ENCODE measurements at places on chromosomes 16 and 17.

- DNase-seq: no peak
These were observed 113.8 kb upstream of the CHMP6 start for GRCh38 chr17:80877729-80878303.

DNA sequence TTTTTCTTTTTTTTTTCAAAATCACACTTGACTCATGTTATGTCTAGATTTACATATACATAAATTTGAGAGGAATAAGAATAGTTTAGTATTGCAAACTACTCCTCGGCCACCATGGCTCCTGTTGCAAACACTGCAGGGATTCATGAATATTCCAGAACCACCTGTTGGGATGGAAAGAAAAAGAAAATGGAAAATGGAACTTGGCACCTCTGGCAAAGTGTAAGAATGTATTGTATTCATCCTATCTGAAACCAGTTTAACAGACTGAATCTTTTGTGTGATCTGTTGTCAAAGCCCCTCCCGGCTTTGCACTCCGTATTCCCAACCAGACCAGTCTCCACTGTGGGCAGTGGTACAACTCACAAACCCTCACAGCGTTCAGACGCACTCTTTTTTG is 124.4 kb downstream of the SPECC1 start:
- DNase-seq: no peak

- no peak for DNase-seq
These were observed 18.5 kb upstream of the TMIGD1 start for GRCh38 chr17:30352240-30352814.

- DNase-seq: no peak
These were observed 540 bp upstream of the CD300LF start for GRCh38 chr17:74713171-74713755.

DNA sequence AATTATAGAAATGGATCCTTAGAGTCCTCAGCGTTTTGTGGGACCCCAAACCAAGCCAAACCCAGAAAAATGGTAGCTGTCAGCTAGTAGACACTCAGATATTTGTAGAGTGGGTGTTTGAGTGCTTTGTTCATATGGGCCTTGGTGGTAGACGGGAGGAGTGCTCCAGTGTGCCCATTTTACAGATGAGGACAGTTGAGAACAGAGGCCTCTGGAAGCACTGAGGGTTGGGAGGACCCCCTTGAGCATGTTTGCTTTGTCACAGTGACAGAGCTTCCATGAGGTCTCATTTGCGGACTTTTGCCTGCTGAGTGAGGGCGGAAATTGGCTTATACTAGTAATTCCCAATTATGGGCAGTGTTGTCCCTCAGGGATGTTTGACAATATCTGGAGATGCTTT is 111.7 kb downstream of the ABCC6 start:
- no peak for DNase-seq

DNA sequence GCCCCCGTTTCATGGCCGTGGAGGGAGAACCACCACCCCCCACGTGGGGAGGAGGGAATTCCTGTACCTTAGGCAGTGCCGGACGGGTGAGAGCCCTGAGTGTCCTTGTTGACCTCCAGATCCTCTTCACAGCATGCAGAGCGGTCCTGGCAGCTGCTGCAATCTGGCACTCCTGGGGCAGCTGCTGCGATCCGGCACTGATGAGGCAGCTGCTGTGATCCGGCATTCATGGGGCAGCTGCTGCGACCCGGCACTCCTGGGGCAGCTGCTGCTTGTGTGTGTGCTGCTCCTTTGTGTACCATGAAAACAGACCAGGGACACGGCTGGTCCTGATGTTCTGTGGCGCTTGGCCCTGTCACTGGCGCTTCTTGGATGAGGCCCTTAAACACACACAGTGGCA is 12.8 kb downstream of the ZNF778 start:
- no peak for DNase-seq

DNA sequence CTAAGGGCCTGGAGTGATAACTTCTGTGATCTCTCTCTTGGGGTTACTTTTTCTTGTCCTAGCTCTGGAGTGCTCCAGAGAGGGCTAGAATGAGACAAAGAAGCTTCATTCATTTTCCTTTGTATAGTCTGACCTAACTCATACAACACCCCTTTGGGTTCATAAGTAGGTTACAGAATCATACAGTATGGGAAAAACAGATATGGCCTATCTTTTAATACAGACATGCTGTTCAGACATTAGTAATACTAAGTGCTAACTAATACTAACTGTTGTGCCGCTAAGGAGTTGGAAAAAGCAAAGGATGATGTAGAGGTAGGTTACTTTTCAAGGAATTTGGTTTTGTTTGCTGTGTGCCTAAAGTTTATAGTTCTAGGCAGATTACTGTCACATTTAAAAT is 84.7 kb downstream of the NLK start:
- DNase-seq: no peak

GRCh38 chr17:50234581-50234980 is 33.1 kb upstream of the COL1A1 start:
- DNase-seq: no peak

DNA sequence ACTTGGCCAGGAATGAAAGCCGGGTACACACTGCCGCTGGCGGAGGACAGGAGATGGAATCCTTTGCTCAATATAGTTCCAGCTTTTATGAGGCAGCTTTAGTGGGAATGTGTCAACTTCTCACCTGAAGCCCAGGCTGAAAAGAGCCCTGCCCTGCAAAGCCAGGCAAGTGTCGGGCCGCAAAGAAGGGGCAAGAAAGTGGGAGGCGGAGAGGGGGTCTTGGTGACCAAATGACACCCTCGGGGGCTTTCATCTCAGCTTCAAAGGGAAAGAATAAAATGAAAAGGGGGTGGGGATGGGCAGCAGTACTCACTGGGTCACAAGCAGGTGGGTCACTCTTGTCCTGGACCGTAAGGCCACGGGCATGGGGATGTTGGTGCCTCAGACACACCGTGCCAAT is 62.9 kb downstream of the C16orf95 start:
- DNase-seq: no peak

GRCh38 chr16:85082173-85083050 is 29.9 kb downstream of the CIBAR2 start:
- DNase-seq: no peak

DNA sequence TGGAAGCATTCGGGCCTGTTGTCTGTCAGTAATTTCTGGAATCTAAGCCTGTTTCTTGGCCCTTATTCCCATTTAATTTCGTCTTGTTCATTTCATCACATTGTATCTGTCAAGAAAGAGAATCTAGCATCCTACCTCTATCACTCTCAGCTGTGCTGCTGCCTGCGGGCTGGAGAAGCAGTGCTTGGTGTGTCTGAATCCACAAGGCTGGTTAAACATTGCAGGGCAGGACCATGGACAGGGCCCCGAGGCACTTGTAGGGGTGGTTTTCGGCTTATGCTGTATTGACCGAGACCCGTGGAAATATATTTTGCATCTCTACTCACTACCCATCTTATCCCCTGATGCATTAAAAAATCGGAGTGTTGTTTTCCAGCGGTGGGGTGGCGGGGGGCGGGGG is 3.1 kb downstream of the RAB11FIP4 start:
- DNase-seq: peak; percentile 37

GRCh38 chr17:2393954-2394749 is 6.7 kb downstream of the MNT start:
- peak; percentile 7 for DNase-seq

DNA sequence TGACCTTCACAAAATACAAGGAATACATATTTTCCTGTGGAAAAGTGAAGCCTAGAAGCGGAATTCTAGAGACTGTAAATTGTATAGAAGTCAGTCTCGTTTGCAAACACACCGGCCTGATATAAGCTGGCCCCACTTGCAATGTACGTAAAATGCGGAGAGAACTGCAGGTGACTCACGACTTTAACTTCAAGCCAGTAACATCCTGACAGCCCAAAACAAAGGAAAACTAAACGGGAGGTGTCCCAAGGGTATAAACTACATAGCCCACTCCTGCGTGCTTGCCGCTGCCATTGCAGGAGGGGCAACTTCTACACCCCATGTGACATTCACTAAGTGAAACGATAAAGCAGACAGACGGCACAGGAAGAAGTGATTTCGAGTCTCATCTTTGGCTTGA is 101.6 kb downstream of the CYTH1 start:
- DNase-seq: no peak

GRCh38 chr17:64213995-64214811 is 48.9 kb downstream of the TEX2 start:
- no peak for DNase-seq

DNA sequence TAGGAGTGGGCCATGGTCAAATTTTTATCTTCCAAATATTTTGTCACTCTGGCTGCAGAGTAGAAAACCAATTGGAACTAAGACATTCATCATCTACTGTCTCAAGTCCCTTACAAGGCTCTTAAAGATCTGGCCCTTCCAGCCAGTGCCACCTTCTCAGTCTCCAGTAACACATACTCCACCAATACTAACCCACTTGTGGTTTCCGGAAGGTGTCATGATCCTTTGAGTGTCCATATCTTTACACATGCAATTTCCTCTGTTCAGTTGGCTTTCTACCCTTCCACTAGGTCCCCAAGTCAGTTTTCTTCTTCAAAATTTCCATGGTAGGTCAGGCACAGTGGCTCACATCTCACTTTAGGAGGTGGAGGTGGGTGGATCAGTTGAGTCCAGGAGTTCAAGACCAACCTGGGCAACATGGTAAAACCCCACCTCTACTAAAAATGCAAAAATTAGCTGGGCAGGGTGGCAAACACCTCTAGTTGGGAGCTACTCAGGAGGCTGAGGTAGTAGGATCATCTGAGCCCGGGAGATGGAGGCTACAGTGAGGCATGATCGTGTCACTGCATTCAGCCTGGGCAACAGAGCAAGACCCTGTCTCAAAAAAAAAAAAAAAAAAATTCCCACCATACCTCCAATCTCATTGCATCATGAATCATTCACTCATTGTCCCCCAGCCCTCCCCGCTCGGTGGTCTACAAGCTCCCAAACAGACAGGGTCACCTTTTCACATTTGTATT is 6.0 kb upstream of the GRB2 start:
- DNase-seq: no peak

GRCh38 chr17:60160829-60161501 is 11.2 kb downstream of the CA4 start:
- no peak for DNase-seq

GRCh38 chr16:4015275-4016004 is 100.8 kb downstream of the ADCY9 start:
- DNase-seq: no peak

DNA sequence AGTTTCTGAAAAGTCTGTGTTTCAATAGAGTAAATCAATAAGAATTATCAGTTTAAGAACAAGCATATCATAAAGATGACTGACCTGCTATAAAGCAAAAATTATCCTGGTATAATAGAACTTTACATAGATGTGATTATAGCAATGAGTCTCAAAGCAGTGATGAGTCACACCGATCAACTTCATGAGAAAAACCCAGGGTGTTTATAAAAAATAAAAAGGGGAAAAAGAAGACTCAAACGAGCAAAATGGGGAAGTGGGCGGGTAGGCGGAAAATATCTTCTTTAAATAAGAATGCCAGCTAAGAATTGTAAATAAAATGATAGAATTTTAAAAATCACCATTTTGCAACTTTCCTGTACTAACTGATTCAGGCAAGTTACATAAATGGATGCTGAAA is 46.8 kb downstream of the BRIP1 start:
- DNase-seq: no peak

- DNase-seq: no peak
These were observed 15.6 kb downstream of the MRPS23 start for GRCh38 chr17:57834146-57834741.

Measured in CD4-positive, alpha-beta T cell treated with Interleukin-6 for 4 hours (primary cell).